ENCODE measurements at places on chromosomes 7 and 10.

DNA sequence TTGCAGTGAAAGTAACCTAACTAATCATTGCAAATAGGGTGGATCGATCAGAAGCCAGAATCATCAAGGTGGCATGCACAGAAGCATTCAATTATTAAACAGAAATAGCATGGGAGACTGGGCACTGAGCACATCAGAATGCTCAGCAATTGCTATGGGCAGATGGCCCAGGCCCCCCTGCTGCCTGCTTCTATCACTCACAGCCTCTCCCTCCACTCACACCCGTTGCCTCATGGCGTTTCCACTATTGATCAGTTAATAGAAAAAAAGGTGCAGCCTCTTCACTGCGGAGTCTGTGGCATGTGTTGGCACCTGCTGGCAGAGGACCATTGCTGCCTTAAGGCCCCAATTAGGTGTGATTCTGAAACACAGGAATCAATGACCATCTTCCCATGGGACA, 11.2 kb upstream of the HTR5A start:
- no peak for DNase-seq

- DNase-seq = no peak
Observed at GRCh38 chr10:35572583-35572982, 32.6 kb upstream of the GJD4 start.

- no peak for DNase-seq
Observed at GRCh38 chr7:17671956-17672355, 268.3 kb downstream of the SNX13 start.

DNA sequence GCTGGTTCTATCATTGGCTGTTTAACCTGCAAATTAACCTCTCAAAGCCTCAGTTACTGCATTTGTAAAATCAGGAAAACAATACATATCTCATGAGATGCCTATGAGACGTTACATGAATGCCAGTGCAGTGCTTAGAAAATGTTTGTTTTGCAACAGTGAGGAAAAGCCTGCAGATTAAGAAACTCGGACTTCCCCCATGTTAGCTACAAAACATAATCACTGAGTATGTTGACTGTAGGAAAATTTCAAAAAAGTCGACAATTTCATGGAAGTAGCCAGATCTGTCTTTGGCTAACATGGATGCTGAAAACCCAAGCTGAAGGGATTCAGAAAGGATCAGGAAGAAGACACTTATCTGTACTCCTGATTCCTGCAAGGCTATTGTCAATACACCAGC, 121.4 kb downstream of the TRIL start:
- DNase-seq = no peak

DNA sequence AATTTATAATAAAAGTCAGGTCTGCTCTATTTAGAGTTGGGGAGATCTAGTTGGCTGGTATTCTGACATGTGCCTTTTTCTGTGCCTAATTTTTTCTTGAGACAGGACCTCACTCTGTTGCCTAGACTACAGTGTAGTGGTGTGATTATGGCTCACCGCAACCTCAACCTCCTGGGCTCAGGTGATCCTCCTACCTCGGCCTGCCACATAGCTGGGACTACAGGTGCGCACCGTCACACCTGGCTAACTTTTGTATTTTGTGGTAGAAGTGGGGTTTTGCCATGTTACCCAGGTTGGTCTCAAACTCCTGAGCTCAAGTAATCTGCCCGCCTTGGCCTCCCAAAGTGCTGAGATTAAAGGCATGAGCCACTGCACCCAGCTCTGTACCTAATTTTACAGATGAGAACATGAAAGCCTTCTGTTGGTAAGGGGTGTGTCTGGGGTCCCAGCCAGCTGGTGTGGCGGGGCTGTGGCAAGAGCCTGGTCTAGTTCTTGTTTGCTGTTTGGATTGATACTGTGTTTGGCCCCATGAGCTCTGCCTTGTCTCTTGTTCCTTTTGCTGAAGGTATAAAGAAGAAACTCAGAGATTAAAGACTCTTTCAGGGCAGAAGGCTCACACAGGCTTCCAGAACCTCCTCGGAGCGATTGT, 31.4 kb downstream of the POR start:
- no peak for DNase-seq

- DNase-seq = no peak
Observed at GRCh38 chr10:95864906-95865813, 42.6 kb upstream of the CC2D2B start.
